Stimulated activated CD8-positive, alpha-beta memory T cell treated with anti-CD3 and anti-CD28 coated beads, Interleukin-12 subunit alpha, Interleukin-12 subunit beta, amount 100 ng/mL, for 4 hours (primary cell): ENCODE measurements at places on chromosomes 1 and 21.
A peak's percentile ranks its signal among the peaks of the same experiment; 100 is the strongest.

GRCh38 chr1:160207771-160208556, 2.8 kb downstream of the PEA15 start:
- DNase-seq = no peak

DNA sequence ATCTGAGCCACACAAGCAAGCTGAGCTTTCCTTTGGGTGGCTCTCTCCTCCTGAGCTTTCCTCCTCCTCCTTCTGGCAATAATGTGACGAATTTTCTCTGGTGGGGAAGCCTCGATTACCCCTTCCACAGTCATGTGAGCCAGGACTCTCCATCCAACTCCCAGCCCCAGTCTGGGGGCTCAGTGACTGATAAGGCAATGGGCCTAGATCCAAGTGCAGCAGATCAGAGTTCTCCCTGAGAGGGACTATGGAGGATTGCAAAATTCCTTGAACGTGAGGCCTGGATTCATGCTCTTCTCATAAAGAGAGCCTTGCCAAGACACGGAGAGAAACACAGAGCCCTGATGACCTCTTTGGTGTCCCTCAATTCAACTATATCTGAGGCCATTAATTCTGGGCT, 31.3 kb upstream of the TRIM67 start:
- no peak for DNase-seq

- no peak for DNase-seq
Observed at GRCh38 chr1:23444596-23445390, 20.2 kb upstream of the TCEA3 start.

DNA sequence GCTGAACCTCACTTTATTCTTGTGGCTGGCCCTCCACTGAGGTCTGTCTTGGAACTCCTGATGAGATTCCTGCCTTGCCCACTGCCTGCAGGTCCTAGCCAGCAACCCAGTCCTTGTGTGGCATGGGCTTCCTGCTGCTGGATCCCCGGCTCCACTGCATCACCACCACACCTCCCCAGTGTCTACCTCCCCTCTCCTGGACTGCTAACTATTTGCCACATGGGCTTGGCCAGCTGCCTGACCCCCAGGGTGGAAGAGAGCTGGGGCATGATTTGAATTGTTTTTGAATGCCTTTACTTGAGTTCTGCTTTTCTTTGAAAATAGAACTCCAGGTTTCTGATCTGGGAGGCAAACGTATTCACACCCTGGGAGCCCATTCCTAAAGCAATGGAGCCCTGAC, 41.2 kb downstream of the SPAG17 start:
- DNase-seq = no peak

DNA sequence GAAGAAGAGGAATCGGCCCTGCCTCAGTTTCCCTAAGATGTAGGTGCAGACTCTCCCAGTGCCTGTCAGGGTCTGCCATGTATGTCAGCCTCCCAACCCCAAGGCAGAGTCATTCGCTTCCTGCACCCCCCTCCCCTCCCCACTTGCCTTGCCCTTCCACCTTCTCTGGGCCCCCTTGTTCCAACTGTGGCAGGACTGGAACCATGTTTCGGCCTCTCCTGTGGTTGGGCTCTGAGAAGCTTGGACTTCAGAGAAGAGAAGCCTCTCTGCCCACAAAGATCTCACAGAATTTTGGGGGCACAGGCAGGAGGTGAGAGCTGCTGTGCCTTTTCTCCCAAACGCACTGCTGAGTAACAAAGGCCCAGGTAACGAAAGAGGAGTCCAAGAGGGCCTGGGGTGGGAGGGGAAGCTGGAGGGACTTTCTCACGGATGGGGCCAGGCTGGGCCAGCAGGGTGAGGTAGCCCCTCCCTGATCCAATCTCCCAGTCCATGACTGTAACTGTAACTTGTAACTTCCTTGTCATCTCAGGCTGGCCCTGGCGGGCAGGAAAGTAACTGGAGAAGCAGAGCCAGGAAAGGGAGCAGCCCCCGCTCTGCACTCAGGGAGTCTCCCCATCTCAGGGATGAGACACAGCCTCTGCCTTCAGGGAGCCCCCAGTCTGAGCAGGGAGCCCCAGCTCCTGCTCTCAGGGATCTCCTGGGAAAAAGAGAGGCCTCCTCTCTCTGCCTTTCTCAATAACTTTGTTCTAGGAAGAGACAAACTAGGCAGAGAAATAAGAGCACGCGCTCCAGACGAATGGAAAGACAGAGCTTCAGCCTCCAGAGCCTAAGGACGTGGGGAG, 11.3 kb downstream of the CRABP2 start:
- no peak for DNase-seq

DNA sequence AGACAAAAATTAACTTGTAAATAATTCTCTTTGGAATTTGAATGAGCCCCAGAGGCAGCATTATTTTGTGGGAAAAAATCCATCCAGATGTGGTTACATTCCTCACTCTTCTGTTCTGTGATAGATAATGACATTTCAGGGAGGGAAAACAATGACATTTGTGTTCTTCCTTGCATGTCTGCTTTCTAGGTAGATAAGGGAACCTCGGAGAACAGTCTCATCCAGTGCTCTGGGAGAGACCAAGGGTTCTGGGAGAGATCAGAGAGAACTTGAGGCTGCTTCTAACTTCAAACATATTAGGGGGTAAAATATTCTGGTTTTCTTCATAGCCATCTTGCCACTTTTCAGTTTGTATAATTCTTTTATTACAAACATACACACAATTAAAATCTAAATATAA, 269.2 kb downstream of the NEGR1 start:
- DNase-seq = no peak

GRCh38 chr1:49527606-49528305, 496.0 kb downstream of the AGBL4 start:
- no peak for DNase-seq

- no peak for DNase-seq
Observed at GRCh38 chr1:36062315-36062714, 21.6 kb upstream of the TEKT2 start.

GRCh38 chr1:44068442-44068921, 37.2 kb upstream of the SLC6A9 start:
- DNase-seq = no peak

DNA sequence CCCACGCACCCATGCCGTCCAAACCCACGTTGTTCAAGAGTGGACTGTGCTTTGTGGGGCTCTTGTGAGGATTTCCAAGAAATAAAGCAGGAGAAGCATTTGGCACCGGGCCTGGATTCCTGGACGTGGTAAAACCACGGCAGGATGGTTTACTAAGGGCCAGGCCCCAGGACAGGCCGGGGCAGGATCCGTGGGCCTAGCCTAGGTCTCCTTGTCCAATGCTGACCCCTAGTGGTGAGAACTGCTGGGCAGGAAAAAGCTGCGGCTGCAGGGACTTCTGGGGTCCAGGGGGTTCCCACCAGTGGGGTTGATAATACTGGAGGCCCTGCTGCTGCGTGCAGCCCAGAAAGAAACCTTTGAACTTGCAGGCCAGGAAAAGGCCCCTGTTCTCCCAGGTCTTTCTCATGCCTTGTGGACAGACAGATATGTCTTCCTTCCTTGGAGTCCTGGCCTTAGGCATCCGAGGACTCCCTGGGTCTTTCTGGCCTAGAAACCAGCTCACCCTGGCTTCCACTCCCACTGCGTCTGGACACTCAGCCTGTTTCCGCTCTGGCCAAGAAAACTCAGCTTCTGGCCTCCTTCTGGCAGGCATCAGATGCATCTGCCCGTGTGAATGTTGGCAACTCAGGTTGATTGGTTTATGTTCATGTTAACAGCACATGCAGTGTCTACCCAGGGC, 106.9 kb upstream of the TMEM51 start:
- DNase-seq = peak; percentile 4

DNA sequence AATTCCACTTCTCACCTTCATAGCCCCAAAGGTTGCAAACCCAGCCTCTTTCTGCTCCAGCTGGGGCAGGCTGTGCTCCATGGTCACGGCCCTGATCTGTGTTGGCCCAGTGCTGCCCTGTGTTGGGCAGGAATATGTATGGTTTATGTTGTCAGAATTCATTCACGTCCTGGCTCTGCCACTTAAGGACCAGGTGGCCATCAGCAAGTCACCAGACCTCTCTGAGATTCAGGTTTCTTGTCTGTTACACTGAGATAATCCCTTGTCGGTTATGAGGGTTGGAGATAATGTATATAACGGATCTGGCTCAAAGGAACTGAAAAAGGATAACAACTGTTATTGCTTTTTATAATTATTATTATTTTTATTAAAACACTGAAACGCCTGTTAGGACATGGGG, 39.1 kb upstream of the SELENON start:
- no peak for DNase-seq

DNA sequence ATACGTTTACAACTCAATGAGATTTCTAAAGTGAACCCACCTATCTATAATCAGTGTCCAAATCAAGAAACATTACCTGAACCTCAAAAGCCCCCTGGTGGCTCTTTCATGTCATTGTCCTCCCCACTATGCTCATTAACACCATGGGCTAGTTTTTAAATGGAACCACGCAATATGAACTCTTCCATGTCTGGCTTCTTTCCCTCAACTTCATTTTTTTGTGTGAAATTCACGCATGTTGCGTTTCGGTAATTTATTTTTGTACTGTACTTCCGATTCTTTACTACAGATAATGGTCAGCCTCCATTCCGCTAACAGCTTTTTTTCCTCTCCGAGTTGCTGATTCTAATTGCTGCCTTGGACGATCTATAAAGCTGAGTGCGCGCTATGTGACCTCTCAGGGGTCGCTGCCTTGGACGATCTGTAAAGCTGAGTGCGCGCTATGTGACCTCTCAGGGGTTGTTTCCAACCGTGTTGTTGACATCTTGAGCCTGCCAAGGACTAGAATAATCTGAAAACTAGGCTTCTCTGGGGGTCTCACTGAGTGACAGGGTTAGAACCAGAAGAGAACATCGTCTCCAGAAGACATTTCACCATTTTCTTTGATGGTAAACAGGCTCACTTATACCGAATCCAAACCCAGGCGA, 1.1 kb upstream of the CACYBP start:
- no peak for DNase-seq

GRCh38 chr1:107202007-107202406, 61.2 kb downstream of the NTNG1 start:
- no peak for DNase-seq

- DNase-seq = no peak
Observed at GRCh38 chr1:89607586-89608318, 25.2 kb upstream of the LRRC8C start.
